ENCODE measurements at places on chromosomes 2 and 18.

- no peak for DNase-seq
Measured at GRCh38 chr2:2787301-2787907, 456.3 kb upstream of the MYT1L start.

DNA sequence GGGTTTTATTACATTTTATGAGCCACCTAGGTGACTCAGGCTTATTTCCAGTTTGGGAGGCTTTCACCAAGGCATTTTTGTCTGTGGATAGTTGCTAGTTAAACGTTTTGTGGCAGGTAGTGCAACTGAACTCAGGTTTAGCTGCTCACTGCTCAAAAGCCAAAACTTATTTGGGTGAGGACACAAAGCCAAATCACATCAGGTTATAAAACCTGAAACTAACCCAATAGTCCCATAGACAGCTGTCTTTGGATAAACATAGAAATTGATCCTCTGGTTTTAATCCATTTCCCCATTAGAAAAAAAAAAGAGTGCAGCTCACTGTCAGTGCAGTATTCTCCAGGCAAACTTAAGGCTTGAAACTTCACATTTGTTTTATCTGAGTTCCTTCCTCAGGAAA lies 362.6 kb upstream of the TFPI start:
- no peak for DNase-seq

- no peak for DNase-seq
Measured at GRCh38 chr2:147500229-147500628, 344.6 kb upstream of the ACVR2A start.

DNA sequence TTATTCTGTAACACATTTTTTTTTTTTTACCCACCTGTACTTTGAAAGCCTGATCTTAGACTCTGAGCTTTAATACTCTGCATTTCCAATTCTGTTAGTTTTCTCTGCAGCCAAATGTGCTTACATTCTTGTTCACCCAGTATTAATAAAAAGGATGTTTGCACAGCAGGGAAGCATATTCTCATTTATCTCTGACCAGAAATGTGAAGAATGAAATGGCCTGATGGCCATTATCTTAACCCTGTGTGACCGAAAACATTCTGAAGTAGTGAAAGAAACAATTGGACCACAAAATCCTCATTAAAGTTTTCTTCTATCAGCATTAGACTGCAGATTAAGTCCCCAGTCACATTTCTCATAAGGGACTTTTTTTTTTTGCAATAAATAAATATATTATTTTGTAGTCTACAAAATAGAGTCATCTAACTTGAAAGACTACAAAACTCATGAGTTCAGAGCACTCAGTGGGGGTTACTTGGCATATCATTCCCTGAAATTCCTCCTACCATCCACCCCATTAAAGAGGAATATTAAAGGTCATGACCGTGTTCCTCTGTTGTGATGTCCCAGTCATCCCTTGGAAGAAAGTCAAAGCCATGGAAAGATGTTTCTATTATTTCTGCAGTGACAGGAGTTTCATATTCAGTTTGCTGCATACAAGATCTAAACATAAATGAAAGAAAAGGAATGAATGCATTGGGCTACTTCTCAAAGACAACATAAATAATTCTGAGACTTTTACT lies 364.4 kb downstream of the RND3 start:
- DNase-seq: no peak

GRCh38 chr2:105114551-105114950 lies 76.7 kb downstream of the MRPS9 start:
- peak; percentile 5 for DNase-seq

DNA sequence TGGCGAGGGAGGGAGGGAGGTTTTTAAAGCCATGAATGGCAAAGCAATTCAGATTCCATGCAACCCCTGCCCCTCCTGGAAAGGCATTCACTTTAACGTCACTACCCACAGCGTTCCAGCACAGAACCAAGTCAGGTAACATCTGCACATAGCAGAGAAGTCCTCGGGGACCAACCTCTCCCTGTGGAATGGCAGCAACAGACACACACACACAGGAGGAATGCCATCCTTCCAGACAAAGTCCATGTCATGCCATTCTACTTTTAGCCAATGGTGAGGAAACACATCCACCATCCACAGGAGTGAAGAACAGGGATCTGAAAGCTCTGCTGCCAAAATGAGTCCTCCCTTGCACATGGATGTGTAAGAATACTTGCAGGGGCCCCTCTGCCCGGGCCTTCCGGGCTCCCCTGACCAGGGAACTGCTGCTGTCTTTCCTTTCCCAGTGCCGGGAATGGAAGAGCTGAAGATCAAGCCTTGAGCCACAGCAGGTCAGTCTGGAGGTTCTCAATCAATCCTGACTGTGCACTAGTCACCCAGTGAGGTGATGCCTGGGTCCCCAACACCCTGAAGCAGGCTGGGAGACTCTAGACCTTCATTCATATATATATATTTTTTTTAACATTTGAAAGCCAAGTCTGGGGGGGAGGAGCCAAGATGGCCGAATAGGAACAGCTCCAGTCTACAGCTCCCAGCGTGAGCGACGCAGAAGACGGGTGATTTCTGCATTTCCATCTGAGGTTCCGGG lies 63.7 kb downstream of the UXS1 start:
- DNase-seq: no peak

DNA sequence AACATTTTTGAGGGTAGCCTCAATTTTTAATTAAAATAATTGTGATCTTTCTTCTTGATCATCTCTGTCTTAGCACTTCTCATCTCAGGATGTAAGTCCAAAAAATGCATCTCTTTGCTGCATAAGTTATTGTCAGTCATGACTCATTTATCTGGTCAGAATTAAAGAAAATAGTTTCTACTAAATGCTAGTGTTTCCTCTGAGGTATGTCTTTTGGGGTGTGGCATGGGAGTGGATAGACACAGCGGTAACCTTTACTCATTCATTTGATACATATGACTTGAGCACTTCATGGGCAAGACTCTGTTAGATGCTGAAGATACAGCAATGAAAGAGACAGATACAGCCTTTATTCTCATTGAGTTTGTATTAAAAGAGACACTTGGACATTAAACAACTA lies 284.7 kb downstream of the IRS1 start:
- no peak for DNase-seq

- DNase-seq: no peak
Measured at GRCh38 chr2:160380611-160381010, 113.0 kb downstream of the RBMS1 start.

DNA sequence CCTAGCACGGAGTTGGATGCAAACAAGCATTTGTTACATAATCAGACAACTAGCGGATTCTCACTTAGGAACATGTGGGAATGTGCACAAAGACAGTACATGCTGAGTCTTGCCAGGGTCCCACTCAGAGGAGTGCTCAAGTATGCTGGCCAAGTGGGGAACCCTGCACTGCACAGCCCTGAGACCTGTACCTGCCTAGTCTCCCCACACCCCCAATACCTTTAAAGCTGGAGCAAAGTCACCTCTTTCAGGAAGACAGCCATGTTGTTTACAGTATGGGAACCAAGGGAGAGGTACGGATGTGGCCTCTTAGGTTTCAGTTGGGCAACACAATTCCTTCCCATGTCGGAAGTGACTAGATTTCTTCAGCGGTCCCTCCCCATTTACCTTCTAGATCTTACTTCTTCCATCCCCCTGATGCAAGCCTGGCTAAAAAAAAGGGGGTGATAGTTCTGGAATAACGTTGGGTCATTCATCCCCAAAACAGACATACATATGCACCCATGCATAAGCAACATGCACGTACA lies 10.7 kb downstream of the CXCR1 start:
- DNase-seq: no peak

- no peak for DNase-seq
Measured at GRCh38 chr2:49002750-49003149, 151.6 kb downstream of the FSHR start.

DNA sequence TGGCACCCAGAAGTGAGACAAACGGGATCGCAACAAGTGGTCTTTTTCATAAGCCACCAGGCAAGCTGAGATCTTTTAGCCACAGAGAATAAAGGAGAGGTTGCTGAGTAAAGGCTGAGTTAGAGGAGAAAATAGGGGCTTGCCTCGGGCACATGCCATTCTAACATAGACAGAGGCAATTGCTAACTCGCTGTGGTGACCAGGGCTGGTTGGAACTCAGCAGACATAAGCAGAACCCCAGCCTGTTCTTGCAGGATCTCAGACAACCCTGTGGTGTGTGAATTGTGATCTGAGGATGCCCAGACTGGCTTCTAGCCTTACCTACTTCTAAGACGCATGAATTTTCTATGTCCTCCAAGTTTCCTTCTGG lies 300.2 kb downstream of the CDCA7 start:
- no peak for DNase-seq

GRCh38 chr2:122328816-122329215 lies 573.4 kb downstream of the TSN start:
- DNase-seq: no peak

- no peak for DNase-seq
Measured at GRCh38 chr2:189641590-189641989, 19.7 kb upstream of the ASNSD1 start.

DNA sequence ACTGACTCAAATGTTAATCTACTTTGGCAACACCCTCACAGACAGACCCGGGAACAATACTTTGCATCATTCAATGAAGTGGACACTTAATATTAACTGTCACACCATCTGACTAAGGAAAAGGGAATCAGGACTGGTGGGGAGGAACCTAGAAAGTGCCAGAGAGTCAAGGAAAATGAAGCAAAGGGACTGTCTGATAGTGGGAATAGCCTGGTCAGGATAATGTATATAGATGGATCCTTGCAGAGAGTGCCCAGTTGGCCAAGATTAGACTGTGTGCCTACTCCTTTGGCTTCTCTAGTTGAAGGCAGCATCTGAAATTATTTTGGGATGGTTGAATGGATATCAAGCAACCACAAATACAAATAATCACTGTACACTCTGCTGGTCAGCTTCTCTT lies 45.2 kb downstream of the ARL6IP6 start:
- DNase-seq: no peak

DNA sequence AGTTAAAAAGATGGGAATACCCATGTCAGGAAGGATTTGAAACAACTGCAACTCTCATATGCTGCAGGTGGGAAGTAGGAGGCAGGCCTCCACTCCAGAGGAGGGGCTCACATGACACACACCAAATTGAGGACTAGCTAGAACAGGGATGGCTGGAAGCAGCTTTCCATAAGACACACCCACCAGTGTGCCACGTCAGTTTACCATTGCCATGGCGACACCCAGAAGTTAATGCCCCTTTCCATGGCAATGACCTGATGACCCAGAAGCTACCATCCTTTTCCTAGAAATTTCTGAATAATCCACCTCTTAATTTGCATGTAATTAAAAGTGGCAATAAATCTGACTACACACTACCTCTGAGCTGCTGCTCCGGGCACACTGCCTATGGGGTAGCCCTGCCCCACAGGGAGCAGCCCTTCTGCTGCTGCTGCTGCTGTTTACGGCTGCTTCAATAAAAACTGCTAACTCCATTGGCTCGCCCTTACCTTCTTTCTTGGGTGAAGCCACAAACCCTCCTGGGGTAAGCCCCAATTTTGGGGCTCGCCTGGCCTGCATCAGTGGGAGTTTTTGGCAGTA lies 89.4 kb downstream of the RRM2 start:
- DNase-seq: no peak

GRCh38 chr18:35590935-35591334 lies 9.4 kb downstream of the GALNT1 start:
- no peak for DNase-seq

DNA sequence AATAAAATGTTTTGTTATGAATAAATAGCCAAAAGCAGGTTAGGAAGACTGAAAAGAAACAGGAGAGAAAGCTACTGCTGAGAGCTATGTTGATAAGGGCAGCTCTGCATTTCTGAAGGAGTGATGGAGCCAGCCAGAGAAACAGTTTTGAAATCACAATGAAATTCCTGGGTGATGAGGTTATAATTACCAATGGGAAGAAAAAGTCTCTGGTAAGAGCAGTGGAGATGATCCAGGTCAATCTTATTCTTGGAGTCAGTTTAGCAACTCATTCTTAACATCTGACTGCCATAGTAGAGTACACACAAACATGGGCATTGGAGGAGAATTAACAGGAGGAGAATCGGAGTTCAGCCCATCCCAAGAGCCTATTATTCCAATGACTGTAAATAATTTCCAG lies 2.4 kb downstream of the ALKAL2 start:
- DNase-seq: no peak

GRCh38 chr18:8424917-8425725 lies 184.1 kb upstream of the RAB12 start:
- DNase-seq: no peak

DNA sequence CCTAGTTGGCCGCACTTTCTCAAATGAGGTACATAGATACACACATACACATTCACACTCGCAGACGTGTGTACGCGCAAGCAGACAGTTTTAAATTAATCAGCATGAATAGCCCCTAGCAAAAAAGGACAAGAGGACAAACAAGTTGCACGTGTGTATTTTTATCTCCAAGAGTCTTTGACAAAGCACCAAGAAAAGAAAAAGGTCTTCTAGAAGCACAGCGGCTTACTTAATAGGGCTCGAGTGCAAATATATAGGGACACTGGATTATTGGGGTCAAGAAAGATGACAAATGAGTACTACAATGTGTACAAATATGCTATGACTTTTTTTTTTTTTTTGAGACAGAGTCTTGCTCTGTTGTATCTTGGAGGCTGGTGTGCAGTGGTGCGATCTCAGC lies 1.7 kb upstream of the BCL2 start:
- no peak for DNase-seq

GRCh38 chr2:172673056-172673683 lies 62.5 kb upstream of the RAPGEF4 start:
- DNase-seq: peak; percentile 24

- DNase-seq: no peak
Measured at GRCh38 chr2:55361465-55362189, 58.0 kb downstream of the CCDC88A start.

GRCh38 chr2:71721362-71721665 lies 268.0 kb downstream of the DYSF start:
- no peak for DNase-seq

GRCh38 chr2:127563458-127564428 lies 28.3 kb downstream of the MYO7B start:
- no peak for DNase-seq

GRCh38 chr18:32698153-32698552 lies 74.7 kb downstream of the KLHL14 start:
- no peak for DNase-seq

- no peak for DNase-seq
Measured at GRCh38 chr18:75087119-75088020, 121.6 kb downstream of the PTGR3 start.

- no peak for DNase-seq
Measured at GRCh38 chr2:59395119-59395518, 1154.0 kb upstream of the FANCL start.

- DNase-seq: no peak
Measured at GRCh38 chr2:109239720-109240119, 110.7 kb downstream of the SH3RF3 start.

DNA sequence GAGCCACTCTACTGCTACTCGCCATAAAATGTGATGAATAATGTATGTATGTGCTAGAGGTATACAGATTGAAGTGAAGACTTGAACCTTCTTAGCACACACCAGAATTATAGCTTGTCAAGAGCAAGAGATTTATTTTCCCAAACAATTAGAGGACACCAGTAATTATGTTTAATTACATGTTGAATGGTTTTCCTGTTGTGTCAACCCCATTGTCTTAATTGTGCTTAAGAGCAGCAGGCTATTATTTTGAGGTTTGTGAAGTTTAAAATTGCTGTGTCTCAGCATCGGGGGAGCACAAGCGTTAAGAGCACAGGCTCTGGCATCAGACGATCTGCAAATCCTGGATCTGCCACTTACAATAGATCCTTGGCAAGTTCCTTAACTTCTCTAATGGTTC lies 29.0 kb downstream of the KIF5C start:
- DNase-seq: no peak

Data from NCI-H446 (cell line).